ENCODE measurements at places on chromosomes 11 and 22.
A peak's percentile ranks its signal among the peaks of the same experiment; 100 is the strongest.

- H3K4me1 ChIP-seq, result peaks cover 5% of the 10 kb centered on the region
- peaks cover 64% of the 10 kb centered on the region for H3K36me3 ChIP-seq
- no peaks in the 10 kb centered on the region for H3K27me3 ChIP-seq
- peak overlapping the region; percentile 10 for H3K27ac ChIP-seq
Observed at GRCh38 chr11:94424011-94424410, 22.8 kb upstream of the GPR83 start.

GRCh38 chr11:61161190-61162091 lies at the start of gene VPS37C:
Gene VPS37C (minus strand): TSS chr11:61161426. CDS start chr11:61138829, 22,597 bp downstream.
- no peaks in the 10 kb centered on the region for H3K27me3 ChIP-seq
- H3K4me1 ChIP-seq, result peaks cover 57% of the 10 kb centered on the region
- H3K27ac ChIP-seq, result peak within 1 kb of the TSS; percentile 97
- H3K4me3 ChIP-seq, result peak within 1 kb of the TSS; percentile 90

GRCh38 chr22:33659448-33659847 lies 260.8 kb downstream of the LARGE1 start:
- DNase-seq, result no peak
- no peak overlapping the region for H3K27ac ChIP-seq
- no peaks in the 10 kb centered on the region for H3K27me3 ChIP-seq
- H3K4me1 ChIP-seq, result peaks cover 5% of the 10 kb centered on the region
- no peak overlapping the region for H3K4me3 ChIP-seq

DNA sequence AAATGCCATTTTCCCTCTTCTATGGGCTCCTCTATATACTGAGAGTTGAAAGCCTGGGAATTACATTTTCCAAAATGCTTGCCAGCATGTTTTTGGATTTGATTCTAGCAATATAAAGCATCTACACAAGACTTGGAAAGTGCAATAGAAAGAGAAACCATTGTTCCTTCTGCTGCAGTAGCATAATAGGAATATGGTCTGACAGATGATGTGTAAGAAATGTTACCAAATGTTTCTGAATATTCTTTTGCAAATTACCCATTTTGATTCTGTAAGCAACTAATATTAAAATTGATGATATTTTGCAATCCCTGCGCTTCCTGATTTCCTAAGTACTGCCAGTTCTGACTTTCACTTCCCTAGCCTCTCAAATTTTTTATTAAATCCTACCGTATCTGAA lies 61.6 kb downstream of the CASP12 start:
- no peaks in the 10 kb centered on the region for H3K36me3 ChIP-seq
- H3K4me1 ChIP-seq, result peaks cover 15% of the 10 kb centered on the region
- no peaks in the 10 kb centered on the region for H3K27me3 ChIP-seq
- H3K27ac ChIP-seq, result no peak overlapping the region
- no peak for DNase-seq

- no peak overlapping the region for H3K27ac ChIP-seq
- H3K36me3 ChIP-seq, result no peaks in the 10 kb centered on the region
- no peak for DNase-seq
- H3K4me1 ChIP-seq, result no peaks in the 10 kb centered on the region
- no peak overlapping the region for H3K4me3 ChIP-seq
Observed at GRCh38 chr22:47230741-47231140, 468.3 kb downstream of the TBC1D22A start.

DNA sequence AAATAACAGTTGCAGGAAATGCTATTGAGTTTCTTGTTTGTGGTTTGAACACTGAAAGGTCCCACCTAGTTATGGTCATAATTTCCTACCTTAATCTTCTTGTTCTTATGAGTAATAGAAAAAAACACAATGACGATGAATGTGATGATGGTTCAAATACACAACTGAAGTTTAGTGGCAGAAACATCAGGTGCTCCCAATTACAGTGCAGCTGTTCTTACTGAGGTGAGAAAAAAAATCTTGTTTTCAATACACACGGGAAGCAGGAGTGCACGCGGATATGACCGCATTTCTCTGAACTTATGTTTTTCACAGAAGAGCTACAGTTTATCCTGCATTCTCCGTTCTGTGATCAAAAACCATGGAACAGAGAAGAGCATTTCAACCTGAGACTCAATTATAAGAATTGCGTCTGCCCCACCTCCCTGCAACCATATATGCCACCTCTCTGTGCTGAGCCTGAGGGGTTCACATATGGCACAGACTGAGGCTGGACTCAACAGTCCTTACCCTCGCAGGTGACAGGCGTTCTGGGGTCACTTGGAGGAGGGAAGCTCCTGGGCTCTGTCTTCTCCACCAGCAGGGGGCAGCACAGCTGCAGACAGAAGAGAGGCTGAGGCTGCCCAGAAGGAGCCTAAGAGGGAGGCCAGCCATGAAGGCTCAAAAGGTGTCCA lies 99.7 kb upstream of the IGLL5 start:
- peaks cover 2% of the 10 kb centered on the region for H3K27me3 ChIP-seq
- H3K36me3 ChIP-seq, result no peaks in the 10 kb centered on the region
- no peak overlapping the region for H3K4me3 ChIP-seq
- H3K4me1 ChIP-seq, result peaks cover 7% of the 10 kb centered on the region
- peak overlapping the region; percentile 83 for H3K27ac ChIP-seq
- peak; percentile 66 for DNase-seq

DNA sequence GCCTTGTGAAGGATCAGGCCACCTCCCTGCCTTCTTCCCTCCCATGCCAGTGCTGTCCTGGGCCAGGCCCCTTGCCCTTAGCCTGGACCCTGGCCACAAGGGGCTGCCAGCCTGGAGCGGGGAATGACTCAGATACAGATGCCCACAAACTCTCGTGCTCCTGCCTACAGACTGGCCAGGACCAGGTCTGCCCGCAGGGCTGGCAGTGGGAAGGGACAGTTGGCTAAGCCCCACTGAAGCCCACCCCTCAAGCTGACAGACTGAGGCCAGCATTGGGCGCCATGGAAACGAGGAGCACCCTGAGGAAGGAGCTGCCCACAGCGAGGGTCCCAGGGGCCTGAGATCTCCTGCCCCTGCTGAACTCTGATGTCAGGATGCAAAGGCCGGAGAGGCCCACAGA lies 14.1 kb downstream of the SCUBE1 start:
- DNase-seq, result no peak
- no peak overlapping the region for H3K4me3 ChIP-seq
- no peak overlapping the region for H3K27ac ChIP-seq
- H3K27me3 ChIP-seq, result no peaks in the 10 kb centered on the region

DNA sequence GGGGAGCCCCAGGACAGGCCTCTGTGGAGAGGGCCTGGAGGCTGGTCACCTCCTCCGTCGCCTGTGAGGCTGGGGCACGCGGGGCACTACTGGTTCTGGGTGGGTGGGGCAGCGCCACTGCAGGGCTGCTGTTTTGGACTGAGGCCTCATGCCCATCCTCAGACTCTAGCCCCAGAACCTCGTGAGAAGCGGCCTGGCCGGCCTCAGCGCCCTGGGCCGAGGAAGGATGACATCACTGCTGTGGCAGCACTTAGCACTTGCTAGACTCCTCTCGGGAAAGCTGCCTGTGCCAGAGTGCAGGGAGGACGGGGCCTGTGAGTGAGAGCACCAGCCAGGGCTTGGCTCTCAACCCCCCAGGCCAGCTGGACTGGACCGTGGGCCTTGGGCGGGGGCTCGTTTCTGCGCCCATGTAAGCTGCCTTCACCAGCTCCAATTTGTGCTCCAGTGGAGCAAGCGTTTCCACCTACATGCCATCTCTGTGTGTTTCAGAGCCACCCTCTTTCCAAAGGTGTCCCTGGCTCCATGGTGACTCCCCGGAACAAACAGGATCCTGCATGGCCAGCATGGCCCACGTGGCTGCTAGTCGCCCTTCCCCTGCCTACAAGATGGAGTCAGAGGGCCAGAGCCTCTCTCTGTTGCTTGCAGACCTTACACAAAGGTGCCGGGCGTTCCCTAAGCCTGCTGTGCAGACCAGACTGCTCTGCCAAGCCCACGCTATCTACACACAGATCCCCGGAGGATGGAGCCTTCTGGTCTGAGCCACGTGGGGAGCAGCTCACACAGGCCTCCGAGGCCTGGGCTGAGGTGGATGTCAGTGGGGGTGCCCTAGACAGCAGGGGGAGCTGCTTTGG lies 102.9 kb downstream of the CTTN start:
- peaks cover 6% of the 10 kb centered on the region for H3K27me3 ChIP-seq
- DNase-seq, result no peak
- H3K36me3 ChIP-seq, result no peaks in the 10 kb centered on the region
- no peak overlapping the region for H3K4me3 ChIP-seq
- no peaks in the 10 kb centered on the region for H3K4me1 ChIP-seq

DNA sequence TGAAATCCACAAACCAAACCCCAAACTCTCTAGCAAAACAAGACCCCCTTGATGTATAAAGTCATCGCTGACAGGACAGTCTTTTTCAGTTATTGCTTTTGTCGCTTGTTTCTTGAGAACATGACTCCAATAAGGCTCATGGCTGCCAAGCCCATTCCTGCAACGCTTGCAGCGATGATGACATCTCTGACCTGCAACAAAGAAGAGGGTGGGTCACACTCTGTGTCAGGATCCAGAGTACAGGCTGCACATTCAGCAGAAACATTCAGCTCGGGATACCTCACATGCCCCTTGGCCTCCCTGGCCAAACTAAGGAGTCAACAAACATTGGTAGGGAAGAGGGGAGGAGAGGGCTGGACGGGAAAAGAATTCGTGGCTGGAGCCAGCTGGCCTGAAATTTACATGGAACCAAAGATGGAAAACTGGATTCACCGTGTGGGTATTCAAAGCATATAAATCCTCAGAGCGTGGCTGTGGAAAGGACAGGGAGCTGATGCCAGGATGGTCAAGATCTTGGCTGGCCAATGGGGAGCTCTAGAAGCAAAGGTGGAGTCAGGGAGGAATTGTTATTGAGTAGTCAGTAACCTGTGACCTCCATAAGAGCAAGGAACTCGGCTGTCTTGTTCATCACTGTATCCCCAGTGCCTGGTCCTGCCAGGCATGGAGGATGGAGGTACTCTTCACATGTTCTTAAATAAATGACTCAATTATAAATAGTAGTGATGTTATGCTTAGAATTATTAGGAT lies 11.8 kb upstream of the PLAAT2 start:
- H3K27me3 ChIP-seq, result no peaks in the 10 kb centered on the region
- peak overlapping the region; percentile 95 for H3K27ac ChIP-seq
- peaks cover 2% of the 10 kb centered on the region for H3K36me3 ChIP-seq
- H3K4me1 ChIP-seq, result peaks cover 42% of the 10 kb centered on the region
- H3K4me3 ChIP-seq, result peak overlapping the region; percentile 87
- no peak for DNase-seq

- H3K27me3 ChIP-seq, result no peaks in the 10 kb centered on the region
- peaks cover 9% of the 10 kb centered on the region for H3K36me3 ChIP-seq
- no peak for DNase-seq
- peaks cover 55% of the 10 kb centered on the region for H3K4me1 ChIP-seq
- H3K27ac ChIP-seq, result no peak overlapping the region
Observed at GRCh38 chr11:108786281-108786990, 121.6 kb downstream of the DDX10 start.

GRCh38 chr22:37001826-37002225 lies 17.4 kb downstream of the TST start:
- H3K4me3 ChIP-seq, result no peak overlapping the region
- no peak for DNase-seq
- H3K27ac ChIP-seq, result no peak overlapping the region
- peaks cover 4% of the 10 kb centered on the region for H3K36me3 ChIP-seq

DNA sequence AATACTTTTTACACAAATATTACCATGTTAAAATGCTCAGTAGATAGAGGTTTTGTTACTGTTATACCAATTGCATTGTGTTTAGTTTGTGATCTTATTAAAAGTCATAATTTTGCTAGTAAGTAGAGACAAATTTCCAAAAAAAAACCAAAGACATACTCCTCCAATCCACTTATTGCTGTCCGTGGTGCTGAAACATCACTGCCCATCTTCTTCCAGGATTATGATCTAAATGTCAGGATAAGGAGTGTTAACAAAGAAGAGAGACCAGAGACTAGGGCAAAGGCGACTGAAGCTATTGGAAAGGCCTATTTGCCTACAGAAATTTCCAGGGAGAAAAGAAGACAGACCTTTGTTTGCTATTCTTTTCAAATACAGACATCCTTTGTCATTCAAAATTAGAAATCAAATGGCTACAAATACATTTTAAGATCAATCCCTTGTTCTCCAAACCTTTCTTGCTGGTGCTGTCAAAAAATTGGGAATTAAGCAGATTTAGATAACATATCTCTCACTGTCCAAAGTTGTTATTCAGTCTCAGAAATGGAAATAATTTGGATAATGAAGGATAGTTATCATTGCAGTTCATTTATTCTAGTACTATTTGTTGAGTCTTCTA lies 199.7 kb downstream of the C11orf91 start:
- no peaks in the 10 kb centered on the region for H3K4me1 ChIP-seq
- no peak overlapping the region for H3K27ac ChIP-seq
- peaks cover 20% of the 10 kb centered on the region for H3K27me3 ChIP-seq
- DNase-seq, result no peak

GRCh38 chr11:127943152-127943551 lies 644.2 kb downstream of the ETS1 start:
- no peaks in the 10 kb centered on the region for H3K4me1 ChIP-seq
- H3K36me3 ChIP-seq, result no peaks in the 10 kb centered on the region
- no peak overlapping the region for H3K4me3 ChIP-seq
- no peak for DNase-seq

GRCh38 chr11:62069374-62069773 lies 54.4 kb upstream of the INCENP start:
- no peak overlapping the region for H3K27ac ChIP-seq
- H3K36me3 ChIP-seq, result no peaks in the 10 kb centered on the region
- no peak overlapping the region for H3K4me3 ChIP-seq
- no peak for DNase-seq
- H3K4me1 ChIP-seq, result no peaks in the 10 kb centered on the region

DNA sequence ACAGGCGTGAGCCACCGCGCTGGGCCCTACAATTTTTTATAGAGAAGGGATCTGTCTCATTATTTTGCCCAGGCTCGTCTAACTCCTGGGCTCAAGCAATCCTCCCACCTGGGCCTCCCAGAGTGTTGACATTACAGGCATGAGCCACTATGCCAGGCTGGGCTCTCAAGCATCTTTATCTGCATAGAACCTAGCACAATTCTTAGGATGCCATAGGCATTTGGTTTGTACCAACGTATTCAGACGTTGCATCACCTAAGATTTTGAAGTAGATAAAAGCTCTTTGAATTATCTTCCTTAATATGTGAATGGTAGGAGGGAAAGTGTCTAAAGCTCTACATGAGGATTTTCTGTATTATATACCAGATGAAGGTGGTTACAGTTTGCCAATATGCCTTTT lies 30.5 kb downstream of the RTN3 start:
- DNase-seq, result no peak
- no peaks in the 10 kb centered on the region for H3K27me3 ChIP-seq
- no peaks in the 10 kb centered on the region for H3K36me3 ChIP-seq
- peaks cover 4% of the 10 kb centered on the region for H3K4me1 ChIP-seq

DNA sequence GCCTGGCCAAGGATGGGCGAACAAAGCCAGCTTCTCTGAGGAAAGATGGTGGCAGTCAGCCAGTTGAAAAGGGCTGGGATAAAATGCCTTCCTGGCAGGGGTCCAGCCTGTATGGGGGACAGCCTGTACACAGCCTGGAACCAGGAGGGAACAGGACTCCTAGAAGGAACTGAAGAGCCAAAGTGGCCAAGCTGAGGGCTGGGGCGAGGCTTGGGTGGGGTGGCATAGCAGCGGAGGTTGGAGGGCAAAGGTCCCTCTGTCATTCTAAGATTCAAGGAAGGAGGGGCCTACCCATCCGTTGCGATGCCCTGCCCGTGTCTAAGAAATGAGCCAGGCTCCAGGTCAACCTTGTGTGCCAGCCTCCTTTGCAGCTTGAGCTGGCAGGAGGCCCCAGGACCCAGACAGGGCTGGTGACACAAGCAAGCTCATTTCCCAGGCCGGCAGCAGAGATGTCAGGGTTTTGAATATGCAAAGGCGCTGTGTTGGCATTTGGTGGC lies 22.6 kb downstream of the FADD start:
- H3K36me3 ChIP-seq, result peaks cover 2% of the 10 kb centered on the region
- H3K27ac ChIP-seq, result no peak overlapping the region
- peaks cover 2% of the 10 kb centered on the region for H3K27me3 ChIP-seq
- no peak overlapping the region for H3K4me3 ChIP-seq

All from naive thymus-derived CD8-positive, alpha-beta T cell (primary cell).